ENCODE measurements at places on chromosomes 2 and 18.

GRCh38 chr18:31102941-31103340 lies 720 bp upstream of the DSC2 start:
- no peaks in the 10 kb centered on the region for H3K27me3 ChIP-seq
- H3K4me1 ChIP-seq, result no peaks in the 10 kb centered on the region
- no peak for DNase-seq
- no peak overlapping the region for H3K27ac ChIP-seq
- no peak overlapping the region for H3K4me3 ChIP-seq
- H3K36me3 ChIP-seq, result no peaks in the 10 kb centered on the region

DNA sequence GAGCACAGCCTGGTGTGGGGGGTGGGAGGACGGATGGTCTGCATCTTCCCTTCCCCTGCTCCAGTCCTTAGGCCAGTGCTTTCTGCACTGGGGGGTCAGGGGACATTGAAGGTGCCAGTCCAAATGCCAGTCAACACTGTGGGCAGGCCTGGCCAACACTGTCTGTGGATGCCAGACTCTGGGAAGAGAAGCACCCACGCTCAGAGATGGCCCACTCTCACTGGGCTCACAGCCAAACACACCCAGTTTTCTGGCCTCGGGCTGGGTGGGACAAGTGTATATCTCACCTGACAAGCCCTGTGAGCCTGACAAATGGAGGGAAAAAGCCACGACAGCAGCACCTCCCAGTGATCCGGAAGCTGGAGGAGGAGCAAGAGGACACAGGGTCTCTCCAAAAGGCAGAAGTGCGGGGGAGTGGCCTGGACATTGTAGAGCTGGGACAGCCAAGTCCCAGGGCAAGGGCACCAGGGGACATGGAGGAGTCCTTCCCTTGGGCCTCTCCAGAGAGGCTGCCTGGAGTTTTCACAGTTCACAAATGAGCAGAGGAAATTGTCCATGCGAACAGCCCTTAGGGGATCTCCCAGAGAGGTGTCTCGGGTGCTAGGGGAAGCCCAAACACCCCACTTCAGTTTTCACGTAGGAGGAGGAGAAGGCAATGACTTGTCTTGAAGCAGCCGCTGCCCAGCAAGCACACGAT lies 79.3 kb downstream of the SDC1 start:
- H3K4me3 ChIP-seq, result no peak overlapping the region
- no peaks in the 10 kb centered on the region for H3K36me3 ChIP-seq
- H3K27me3 ChIP-seq, result peaks cover 47% of the 10 kb centered on the region
- no peaks in the 10 kb centered on the region for H3K4me1 ChIP-seq
- no peak for DNase-seq
- no peak overlapping the region for H3K27ac ChIP-seq

DNA sequence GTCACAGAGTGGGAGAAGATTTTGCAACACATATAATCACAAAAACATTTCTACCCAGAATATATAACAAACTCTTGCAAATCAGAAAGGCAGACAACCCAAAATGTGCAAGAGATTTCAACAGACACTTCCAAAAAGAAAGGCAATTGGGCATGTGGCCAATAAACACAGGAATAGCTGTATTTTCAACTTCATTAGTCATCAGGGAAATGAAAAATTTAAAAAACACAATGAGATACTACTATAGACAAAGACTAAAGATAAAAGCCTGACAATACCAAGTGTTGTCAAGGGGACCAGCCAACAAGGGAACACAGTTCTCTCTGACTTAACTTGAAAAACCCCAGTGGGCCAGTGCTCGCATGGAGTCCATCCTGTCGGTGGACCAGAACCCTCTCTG lies 40.5 kb downstream of the MTHFD2 start:
- H3K27me3 ChIP-seq, result no peaks in the 10 kb centered on the region
- no peak overlapping the region for H3K27ac ChIP-seq
- no peak overlapping the region for H3K4me3 ChIP-seq
- H3K36me3 ChIP-seq, result no peaks in the 10 kb centered on the region
- peaks cover 3% of the 10 kb centered on the region for H3K4me1 ChIP-seq

DNA sequence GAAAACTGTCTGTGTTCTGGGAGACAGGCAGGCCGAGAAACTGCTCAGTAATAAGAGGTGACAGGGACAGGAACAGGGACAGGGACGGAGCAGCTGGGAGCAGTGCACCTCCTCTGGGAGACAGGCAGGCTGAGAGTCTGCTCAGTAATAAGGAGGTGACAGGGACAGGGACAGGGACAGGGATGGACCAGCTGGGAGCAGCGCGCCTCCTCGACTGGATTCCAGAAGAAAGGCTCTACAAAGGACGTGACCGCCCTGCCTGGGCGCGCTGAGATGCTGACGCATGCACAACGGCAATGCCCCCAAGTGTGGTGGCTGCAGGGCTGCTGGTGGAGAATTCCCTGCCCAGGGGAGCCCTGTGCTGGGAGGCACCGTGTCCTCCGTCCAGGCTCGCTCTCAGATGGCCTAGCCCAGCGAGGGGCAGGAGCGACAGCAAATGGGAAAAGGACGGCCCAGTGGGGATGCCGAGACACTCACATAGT lies 44.2 kb upstream of the PXDN start:
- no peak overlapping the region for H3K4me3 ChIP-seq
- no peak overlapping the region for H3K27ac ChIP-seq
- no peaks in the 10 kb centered on the region for H3K4me1 ChIP-seq

- peaks cover 2% of the 10 kb centered on the region for H3K36me3 ChIP-seq
- no peaks in the 10 kb centered on the region for H3K27me3 ChIP-seq
- no peak overlapping the region for H3K27ac ChIP-seq
- no peaks in the 10 kb centered on the region for H3K4me1 ChIP-seq
- H3K4me3 ChIP-seq, result no peak overlapping the region
- DNase-seq, result no peak
Observed at GRCh38 chr2:19021100-19021476, 337.3 kb downstream of the OSR1 start.

GRCh38 chr2:127596311-127597045 lies 49.5 kb upstream of the GPR17 start:
- peaks cover 17% of the 10 kb centered on the region for H3K27me3 ChIP-seq
- no peak for DNase-seq
- no peaks in the 10 kb centered on the region for H3K4me1 ChIP-seq
- no peak overlapping the region for H3K4me3 ChIP-seq
- no peaks in the 10 kb centered on the region for H3K36me3 ChIP-seq

DNA sequence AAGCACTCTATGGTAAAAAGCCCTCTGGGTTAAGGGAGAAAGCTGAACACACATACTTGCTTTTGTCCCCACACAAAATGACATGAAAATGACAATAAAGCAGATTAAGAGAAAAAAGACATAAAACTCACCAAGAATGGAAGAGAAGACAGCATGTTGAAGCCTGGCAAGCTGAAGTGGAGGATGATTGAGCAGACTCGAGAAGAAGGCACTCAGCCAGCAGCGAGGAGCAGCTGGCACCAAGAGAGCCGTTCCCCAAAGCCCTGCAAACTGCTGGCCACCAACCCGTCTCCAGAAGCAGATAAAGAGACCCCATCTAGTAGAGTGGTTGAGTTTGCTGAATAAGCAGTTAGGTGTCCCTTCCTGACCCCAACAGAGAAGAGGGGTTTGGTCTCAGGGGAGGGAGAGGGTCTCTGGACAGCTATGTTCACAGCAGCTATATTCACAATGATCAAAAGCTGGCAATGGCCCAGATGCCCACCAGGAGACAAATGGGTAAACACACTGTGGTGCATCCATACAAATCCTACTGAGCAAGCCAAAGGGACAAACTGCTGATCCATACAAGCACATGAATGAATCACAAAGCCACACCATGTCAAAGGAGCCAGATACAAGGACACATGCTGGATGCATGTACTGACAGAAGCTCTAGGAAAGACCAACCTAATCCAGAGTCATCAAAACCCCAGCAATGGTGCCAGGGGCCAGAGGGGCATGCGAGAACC lies 36.9 kb downstream of the FAM168B start:
- H3K4me1 ChIP-seq, result peaks cover 24% of the 10 kb centered on the region
- peak overlapping the region; percentile 24 for H3K27ac ChIP-seq
- no peak overlapping the region for H3K4me3 ChIP-seq
- H3K27me3 ChIP-seq, result no peaks in the 10 kb centered on the region

GRCh38 chr2:223095207-223095606 lies 43.2 kb downstream of the KCNE4 start:
- H3K27ac ChIP-seq, result no peak overlapping the region
- no peak overlapping the region for H3K4me3 ChIP-seq
- H3K4me1 ChIP-seq, result no peaks in the 10 kb centered on the region
- H3K27me3 ChIP-seq, result no peaks in the 10 kb centered on the region

GRCh38 chr2:46935071-46935470 lies 19.5 kb upstream of the MCFD2 start:
- no peak overlapping the region for H3K4me3 ChIP-seq
- no peaks in the 10 kb centered on the region for H3K27me3 ChIP-seq
- DNase-seq, result no peak
- peaks cover 5% of the 10 kb centered on the region for H3K36me3 ChIP-seq
- H3K4me1 ChIP-seq, result peaks cover 25% of the 10 kb centered on the region

- H3K36me3 ChIP-seq, result peaks cover 12% of the 10 kb centered on the region
- no peak for DNase-seq
- H3K27ac ChIP-seq, result no peak overlapping the region
- H3K27me3 ChIP-seq, result no peaks in the 10 kb centered on the region
- peaks cover 37% of the 10 kb centered on the region for H3K4me1 ChIP-seq
- H3K4me3 ChIP-seq, result no peak overlapping the region
Observed at GRCh38 chr2:239250216-239251081, 150.4 kb downstream of the HDAC4 start.

DNA sequence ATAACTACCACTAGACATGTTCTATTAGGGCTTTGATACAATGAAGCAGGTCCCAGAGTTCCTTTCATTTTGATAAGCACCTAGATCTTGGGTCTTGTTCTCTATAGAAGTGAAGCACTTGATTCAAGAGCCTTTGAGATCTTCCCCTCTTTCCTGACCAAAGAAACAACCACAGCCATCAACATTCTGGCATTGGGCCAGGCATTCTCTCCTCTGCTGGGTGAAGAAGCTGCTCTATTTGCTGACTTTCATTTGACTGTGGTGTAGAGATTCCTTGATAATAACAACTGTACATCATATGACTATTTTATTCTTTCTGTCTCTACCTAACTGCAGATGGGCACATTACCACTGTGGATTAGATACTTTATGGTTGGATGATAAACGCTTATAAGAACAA lies 96.6 kb upstream of the LYPD1 start:
- no peak overlapping the region for H3K27ac ChIP-seq
- H3K4me3 ChIP-seq, result no peak overlapping the region
- H3K27me3 ChIP-seq, result no peaks in the 10 kb centered on the region
- no peaks in the 10 kb centered on the region for H3K36me3 ChIP-seq
- no peak for DNase-seq
- H3K4me1 ChIP-seq, result no peaks in the 10 kb centered on the region

DNA sequence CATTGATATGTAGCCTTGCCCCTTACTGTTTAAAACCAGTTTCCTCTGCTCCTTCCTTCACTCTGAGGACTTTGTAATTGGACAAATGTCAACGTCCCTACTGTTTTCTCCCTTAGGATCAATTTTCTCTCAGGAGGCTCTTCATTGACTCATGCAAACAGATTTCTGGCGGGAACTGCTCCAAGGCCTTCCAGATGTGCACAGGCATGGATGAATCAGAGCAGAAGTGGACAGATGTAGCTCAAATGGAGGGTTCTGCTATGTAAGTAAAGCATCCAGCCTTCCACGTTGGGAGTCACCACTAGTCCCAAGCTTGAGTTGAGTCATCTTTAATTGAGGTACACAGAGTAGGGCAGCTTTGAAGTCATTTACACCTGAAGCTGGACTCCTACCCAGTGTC lies 34.1 kb upstream of the ZDBF2 start:
- H3K4me3 ChIP-seq, result no peak overlapping the region
- H3K27ac ChIP-seq, result no peak overlapping the region
- no peaks in the 10 kb centered on the region for H3K36me3 ChIP-seq
- peaks cover 20% of the 10 kb centered on the region for H3K27me3 ChIP-seq

DNA sequence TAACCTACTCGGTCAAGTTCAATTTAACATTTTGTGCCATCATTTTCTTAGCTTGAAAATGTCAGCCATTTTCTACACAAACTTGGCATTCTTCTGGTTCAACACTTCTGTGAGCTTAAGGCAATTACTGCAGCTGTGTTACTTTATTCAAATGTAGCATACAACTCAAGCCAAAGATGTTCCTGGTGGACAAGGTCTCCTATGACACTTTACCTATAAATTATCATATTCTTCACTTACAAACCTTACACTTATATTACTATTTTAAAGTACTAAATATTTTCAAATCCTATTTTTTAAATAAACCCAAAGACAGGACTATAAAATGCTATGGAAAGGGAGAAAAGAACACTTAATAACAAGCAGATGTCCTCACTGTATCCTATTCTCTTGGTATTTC lies 1045.3 kb downstream of the TSN start:
- DNase-seq, result no peak
- H3K27me3 ChIP-seq, result no peaks in the 10 kb centered on the region
- no peak overlapping the region for H3K4me3 ChIP-seq
- H3K27ac ChIP-seq, result no peak overlapping the region

DNA sequence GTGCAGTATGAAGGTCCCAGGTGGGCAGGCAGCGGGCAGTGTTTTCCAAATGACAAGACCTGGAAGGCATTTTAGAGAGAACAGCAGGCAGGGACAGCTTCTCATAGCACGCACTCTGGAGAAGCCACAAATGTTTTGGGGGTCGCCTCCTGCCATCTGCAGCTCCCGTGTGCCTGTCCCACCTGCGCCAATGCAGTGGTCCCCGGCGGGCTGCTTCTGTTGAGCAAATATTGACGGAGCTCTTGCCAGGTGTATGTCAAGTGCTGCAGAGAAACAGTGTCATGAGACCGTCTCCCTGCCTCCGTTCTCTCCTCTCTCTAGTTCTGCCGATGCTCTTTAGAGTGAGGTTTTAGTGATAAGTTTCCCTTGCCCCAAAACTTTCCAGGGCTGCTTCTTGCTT lies 174.8 kb downstream of the LDLRAD4 start:
- H3K4me1 ChIP-seq, result no peaks in the 10 kb centered on the region
- H3K27me3 ChIP-seq, result peaks cover 7% of the 10 kb centered on the region
- H3K36me3 ChIP-seq, result peaks cover 4% of the 10 kb centered on the region
- H3K4me3 ChIP-seq, result no peak overlapping the region
- DNase-seq, result no peak

GRCh38 chr18:69484699-69485396 lies 84.2 kb downstream of the DOK6 start:
- H3K27me3 ChIP-seq, result peaks cover 30% of the 10 kb centered on the region
- no peaks in the 10 kb centered on the region for H3K36me3 ChIP-seq
- no peaks in the 10 kb centered on the region for H3K4me1 ChIP-seq

GRCh38 chr2:143217512-143218115 lies 88.4 kb downstream of the ARHGAP15 start:
- peaks cover 3% of the 10 kb centered on the region for H3K36me3 ChIP-seq
- H3K27me3 ChIP-seq, result no peaks in the 10 kb centered on the region
- no peak for DNase-seq
- H3K4me3 ChIP-seq, result no peak overlapping the region

- H3K27me3 ChIP-seq, result no peaks in the 10 kb centered on the region
- no peak overlapping the region for H3K4me3 ChIP-seq
- no peaks in the 10 kb centered on the region for H3K36me3 ChIP-seq
- no peak for DNase-seq
Observed at GRCh38 chr2:21468624-21469023, 344.9 kb downstream of the TDRD15 start.

- no peak overlapping the region for H3K4me3 ChIP-seq
- no peaks in the 10 kb centered on the region for H3K4me1 ChIP-seq
- DNase-seq, result no peak
- no peak overlapping the region for H3K27ac ChIP-seq
- no peaks in the 10 kb centered on the region for H3K27me3 ChIP-seq
Observed at GRCh38 chr2:58206785-58207184, 34.3 kb downstream of the FANCL start.

All from effector memory CD8-positive, alpha-beta T cell (primary cell).